ENCODE measurements at places on chromosomes 5 and 9.
A peak's percentile ranks its signal among the peaks of the same experiment; 100 is the strongest.

DNA sequence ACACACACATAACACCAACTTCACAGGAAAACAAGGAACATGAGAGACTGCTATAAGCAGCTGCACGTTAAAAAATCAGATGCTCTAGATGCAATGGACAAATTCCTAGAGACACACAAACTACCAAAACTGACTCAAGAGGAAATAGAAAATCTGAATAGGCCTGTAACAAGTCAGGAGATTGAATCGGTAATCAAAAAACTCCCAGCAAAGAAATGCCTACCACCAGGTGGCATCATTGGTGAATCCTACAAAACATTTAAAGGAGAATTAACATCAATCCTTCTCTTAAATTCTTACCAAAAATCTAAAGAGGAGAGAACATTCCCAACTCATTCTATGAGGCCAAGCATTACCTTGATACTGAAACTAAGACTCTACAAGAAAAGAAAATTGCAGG lies 54.9 kb downstream of the NDST1 start:
- no peak overlapping the region for H3K4me3 ChIP-seq
- H3K27ac ChIP-seq = no peak overlapping the region
- H3K36me3 ChIP-seq = no peaks in the 10 kb centered on the region
- no peaks in the 10 kb centered on the region for H3K27me3 ChIP-seq
- DNase-seq = peak; percentile 24

DNA sequence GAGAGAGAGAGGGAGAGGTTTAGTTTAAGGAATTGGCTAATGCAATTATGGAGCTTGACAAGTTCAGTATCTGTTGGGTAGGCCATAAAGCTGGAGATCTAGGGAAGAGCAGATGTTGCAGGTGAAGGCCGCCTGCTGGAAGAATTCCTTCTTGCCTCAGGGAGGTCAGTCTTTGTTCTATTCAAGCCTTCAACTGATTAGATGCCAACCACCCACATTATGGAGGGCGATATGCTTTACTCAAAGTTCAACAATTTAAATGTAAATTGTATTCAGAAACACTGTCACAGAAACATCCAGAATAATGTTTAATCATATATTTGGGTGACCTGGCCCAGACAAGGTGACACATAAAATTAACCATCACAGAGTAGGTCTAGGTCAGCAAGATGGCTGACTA lies 51.7 kb upstream of the SSBP2 start:
- no peaks in the 10 kb centered on the region for H3K36me3 ChIP-seq
- no peak overlapping the region for H3K4me3 ChIP-seq
- H3K27ac ChIP-seq = no peak overlapping the region
- H3K27me3 ChIP-seq = no peaks in the 10 kb centered on the region
- H3K4me1 ChIP-seq = peaks cover 21% of the 10 kb centered on the region

DNA sequence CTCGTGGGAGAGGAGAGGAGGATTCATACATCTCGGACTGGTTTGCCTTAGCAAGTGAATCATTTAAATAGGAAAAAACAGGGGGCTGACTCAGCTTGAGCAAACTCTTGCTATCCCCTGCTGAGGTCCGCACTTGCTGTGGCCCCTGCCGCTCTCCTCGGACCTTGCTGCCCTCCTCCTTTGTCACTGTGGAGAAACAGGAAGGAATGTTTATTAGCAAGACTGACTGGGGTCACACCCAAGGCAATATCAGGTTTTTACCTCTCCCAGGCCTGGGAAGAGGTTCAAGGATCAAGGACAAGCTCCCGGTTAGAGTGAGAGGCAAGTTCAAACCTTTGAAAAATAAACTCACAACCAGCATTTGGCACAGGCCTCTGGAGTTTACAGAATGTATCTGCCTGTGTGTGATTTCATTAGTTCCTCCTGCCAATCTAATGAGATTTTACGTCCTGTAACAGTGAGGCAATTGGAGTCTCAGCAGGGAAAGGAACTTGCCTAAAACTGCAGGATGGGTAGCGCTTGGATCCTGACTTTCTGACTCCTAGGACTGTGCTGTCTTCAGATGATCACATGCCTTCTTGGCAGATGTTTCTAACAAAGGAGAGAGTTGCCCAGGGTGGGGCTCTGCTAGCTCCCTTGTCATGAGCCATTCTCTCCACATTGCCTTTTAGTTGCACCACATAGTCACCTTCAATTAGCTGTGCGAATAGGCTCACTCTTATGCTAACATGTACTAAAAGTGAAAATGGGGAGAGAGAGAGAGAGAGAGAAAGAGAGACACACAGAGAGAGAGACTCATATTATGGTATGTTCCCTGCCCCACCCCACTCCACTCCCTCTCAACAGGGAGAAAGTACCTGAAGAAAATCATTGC lies 108.6 kb upstream of the CDKN2B start:
- H3K27ac ChIP-seq = no peak overlapping the region
- no peak overlapping the region for H3K4me3 ChIP-seq
- DNase-seq = no peak
- no peaks in the 10 kb centered on the region for H3K4me1 ChIP-seq

DNA sequence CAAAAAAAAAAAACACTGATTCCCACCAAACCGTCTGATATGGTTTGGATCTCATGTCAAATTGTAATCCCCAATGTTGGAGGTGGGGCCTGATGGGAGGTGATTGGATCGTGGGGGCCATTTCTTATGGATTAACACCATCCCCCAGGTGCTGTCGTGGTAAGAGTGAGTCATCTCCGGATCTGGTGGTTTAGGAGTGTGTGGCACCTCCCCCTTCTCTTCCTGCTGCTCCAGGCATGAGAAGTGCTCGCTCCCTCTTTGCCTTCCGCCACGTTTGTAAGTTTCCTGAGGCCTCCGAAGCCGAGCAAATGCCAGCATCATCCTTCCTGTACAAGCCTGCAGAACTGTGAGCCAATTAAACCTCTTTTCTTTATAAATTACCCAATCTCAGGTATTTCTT lies 45.2 kb downstream of the HSD17B3 start:
- no peak for DNase-seq
- peaks cover 17% of the 10 kb centered on the region for H3K27me3 ChIP-seq
- no peak overlapping the region for H3K27ac ChIP-seq
- H3K4me1 ChIP-seq = no peaks in the 10 kb centered on the region

DNA sequence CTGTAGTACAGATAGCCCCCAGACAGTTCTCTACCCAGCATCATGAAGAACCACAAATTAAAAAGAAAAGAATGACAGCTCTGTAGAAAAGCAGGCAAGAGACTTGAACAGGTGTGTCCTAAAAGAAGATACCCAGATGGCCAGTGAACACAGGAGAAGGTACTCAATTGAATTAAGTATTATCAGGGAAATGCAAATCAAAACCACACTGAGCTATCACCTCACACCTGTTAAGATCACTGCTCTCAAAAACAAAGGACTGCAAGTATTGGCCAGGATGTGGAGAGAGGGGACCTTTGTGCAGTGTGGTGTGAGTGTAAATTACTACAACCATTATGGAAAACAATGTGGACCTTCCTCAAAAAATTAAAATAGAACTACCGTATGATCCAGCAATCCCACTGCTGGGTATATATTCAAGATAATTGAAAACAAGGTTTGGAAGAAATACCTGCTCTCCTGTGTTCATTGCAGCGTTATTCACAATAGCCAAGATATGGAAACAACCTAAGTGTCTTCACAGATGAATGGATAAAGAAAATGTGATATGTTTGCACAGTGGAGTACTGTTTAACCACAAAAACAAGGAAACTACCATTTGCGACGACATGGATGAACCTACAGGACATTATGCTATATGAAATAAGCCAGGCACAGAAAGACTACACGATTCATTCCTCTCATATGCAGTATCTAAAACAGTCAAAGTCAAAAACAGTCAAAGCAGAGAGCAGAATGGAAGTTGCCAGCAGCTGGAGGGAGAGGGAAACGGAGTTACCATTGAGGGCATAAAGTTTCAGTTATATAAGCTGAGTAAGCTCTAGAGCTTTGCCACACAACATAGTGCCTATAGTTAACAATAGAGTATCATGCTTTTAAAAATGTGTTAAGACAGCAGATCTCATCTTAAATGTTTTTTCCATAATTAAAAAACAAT lies 102.6 kb downstream of the WNK2 start:
- H3K4me3 ChIP-seq = no peak overlapping the region
- H3K27ac ChIP-seq = no peak overlapping the region
- DNase-seq = no peak
- H3K4me1 ChIP-seq = no peaks in the 10 kb centered on the region
- no peaks in the 10 kb centered on the region for H3K36me3 ChIP-seq
